ENCODE measurements at places on chromosomes 6 and 20.
A peak's percentile ranks its signal among the peaks of the same experiment; 100 is the strongest.

DNA sequence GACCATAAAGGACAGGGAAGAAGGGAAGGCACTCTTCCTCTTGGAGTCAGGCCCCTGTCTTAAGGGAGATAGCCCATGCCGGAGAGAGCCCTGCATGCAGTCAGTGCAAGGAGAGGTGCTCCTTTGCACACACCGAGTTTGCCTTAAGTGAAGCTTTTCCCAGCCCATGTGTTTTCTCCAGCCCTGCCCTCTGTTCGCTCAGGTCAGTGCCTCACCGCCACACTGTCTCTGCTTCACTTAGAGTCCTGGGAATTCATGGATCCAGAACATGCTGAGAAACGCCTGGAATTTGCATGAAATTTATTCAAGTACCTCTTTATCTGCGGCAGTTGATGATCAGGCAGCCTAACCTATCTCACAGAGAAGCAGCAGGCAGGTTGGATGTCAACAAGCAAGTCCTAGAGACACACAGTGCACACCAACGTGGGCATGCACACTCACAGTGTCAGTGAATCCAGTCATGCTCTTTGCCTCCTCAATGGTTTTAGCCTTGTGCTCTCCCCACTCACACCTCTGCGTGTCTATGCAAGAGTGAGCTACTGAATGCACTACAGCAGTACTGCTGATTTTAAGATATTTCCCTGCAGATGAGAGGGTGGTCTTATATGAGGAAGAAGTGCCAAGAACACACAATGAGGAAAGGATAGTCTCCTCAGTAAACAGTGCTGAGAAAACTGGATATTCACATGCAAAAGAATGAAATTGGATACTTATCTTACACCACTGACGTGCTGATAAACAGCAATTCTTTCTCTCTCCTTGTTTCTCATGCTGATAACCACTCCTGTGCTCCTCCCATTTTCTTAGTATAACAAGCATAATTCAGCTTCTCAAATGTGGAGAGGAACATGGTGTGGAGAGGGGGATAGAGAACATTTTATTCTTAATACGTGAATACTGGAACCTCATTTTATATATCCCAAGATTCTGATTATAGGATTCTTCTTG is 295.1 kb upstream of the CDYL start:
- DNase-seq = peak; percentile 77

DNA sequence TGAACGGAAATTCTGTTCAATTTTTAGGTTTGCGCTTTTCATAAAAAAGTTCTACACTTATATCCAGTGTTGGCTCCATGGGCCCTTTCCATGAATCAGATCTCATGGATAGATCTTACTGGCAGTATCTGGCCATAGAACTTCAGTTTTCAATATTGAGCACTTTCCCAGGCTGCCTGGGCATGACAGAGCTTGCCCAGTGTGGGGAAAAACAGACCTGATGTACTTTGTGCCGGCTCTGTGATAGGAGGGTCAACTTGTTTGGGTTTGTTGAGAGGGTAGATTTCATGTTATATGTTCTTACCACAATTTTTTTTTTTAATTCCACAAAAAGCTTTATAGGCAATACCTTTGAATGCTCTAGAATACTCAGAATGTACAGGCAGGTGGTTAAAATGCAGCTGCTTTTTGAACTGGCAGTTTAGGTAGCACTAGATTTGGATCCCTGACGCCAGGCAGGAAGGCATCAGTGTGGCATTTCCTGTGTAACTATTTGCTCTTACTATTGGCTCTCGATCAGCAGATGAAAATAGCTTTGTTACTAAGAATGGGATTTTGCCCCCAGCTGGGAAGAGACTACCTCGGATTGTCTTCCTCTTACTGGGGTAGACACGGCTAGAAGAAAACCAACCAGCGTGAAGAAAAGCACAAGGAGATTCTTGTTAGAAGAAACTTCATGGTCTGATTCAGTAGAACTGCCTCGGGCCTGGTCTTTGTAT is 404.9 kb upstream of the SOX4 start:
- DNase-seq = no peak

GRCh38 chr6:71238351-71238750 is 50.3 kb upstream of the OGFRL1 start:
- DNase-seq = no peak

GRCh38 chr20:37704955-37705354 is 11.1 kb downstream of the CTNNBL1 start:
- no peak for DNase-seq

- peak; percentile 68 for DNase-seq
Observed at GRCh38 chr6:35496841-35497570, at the start of gene TEAD3. Gene TEAD3, minus strand, starts transcription at chr6:35497079.

DNA sequence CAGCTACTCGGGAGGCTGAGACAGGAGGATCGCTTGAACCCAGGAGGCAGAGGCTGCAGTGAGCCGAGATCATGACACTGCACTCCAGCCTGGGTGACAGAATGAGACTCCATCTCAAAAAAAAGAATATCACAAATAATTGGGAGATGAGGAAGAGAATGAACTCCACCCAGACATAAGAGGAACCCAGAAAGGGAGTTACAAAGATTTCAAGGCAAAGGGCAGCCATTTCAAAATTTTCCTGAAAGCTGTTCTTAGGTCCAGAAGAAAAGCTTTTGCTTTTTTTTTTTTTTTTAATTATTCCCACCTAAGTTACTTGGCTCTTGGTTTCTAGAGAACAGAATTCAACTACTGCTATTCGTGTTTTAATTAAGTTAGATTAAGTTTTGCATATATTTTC is 23.8 kb downstream of the MYB start:
- no peak for DNase-seq

GRCh38 chr6:148404456-148405054 is 61.9 kb downstream of the SASH1 start:
- DNase-seq = no peak

GRCh38 chr20:46740214-46740609 is 30.8 kb downstream of the SLC2A10 start:
- DNase-seq = no peak

- no peak for DNase-seq
Observed at GRCh38 chr6:44837741-44838140, 450.2 kb downstream of the CDC5L start.

DNA sequence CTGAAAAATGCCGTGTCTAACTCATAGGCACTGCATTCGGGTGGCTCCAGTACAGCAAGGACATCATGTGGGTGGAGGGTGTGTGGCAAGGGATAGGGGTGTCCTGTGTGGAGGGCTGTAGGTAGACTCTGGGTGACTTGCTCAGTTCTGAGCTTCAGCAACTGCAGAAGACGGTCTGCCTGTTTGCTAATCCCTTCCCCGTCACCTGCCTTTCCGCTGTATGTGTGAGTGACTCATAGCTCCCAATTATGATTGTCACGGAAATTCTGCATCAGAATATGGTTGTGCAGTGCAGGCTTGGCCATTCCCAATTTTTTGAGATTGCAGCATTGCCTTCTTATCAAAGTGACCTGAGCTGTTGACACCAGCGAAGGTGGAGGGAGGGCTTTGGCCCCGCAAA is 174.3 kb downstream of the CDH4 start:
- no peak for DNase-seq

GRCh38 chr6:7993952-7994351 is 70.2 kb downstream of the BLOC1S5 start:
- no peak for DNase-seq

DNA sequence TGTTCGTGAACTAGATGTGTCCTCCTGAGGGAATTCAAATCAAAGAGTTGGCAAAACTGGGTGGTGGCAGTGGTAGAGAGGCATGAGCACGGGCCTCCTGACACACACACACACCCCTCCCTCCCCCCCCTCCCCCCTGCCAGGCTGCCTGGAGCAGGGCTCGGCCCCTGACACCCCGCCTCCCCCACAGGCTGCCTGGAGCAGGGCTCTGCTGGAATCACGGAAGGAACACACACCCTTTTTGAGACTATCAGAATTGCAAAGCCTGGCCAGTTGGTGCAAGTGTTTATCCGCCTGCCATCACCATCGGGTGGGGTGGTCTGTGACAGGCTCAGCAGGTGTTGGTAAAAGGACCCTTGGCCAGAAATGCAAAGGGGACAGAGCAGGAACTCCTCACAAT is 59.0 kb downstream of the FAM120B start:
- DNase-seq = no peak
